NCI-H774 (cell line): ENCODE measurements at places on chromosomes 2 and 18.

- no peak for DNase-seq
These were observed 21.1 kb upstream of the CELF4 start for GRCh38 chr18:37586656-37587225.

GRCh38 chr2:74099271-74099670 lies 48.4 kb downstream of the BOLA3 start:
- no peak for DNase-seq

GRCh38 chr2:120013597-120014223 lies 833 bp downstream of the EPB41L5 start:
- peak; percentile 43 for DNase-seq

GRCh38 chr2:239776436-239777005 lies 248.6 kb downstream of the NDUFA10 start:
- DNase-seq = no peak

- no peak for DNase-seq
These were observed 71.9 kb downstream of the ALPK2 start for GRCh38 chr18:58557008-58557435.

DNA sequence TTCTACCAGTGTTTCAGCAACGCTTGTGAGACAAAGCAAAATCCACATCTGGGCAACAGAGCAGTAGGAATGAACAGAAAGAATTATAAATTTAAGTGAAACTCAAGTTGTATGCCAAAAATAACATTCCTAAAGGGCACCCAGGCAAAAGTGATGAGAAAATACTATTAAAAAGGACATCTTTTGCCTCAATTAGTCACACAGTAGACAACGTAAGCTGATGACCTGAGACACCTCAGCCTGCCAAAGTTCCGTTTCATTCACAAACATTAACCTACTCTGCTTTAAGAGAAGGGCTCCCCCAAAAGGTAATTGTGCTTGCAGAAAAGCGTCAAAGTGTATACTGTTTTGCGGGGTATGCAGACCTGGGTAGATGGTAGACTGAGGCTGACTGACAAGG lies 7.2 kb downstream of the HDLBP start:
- DNase-seq = no peak

DNA sequence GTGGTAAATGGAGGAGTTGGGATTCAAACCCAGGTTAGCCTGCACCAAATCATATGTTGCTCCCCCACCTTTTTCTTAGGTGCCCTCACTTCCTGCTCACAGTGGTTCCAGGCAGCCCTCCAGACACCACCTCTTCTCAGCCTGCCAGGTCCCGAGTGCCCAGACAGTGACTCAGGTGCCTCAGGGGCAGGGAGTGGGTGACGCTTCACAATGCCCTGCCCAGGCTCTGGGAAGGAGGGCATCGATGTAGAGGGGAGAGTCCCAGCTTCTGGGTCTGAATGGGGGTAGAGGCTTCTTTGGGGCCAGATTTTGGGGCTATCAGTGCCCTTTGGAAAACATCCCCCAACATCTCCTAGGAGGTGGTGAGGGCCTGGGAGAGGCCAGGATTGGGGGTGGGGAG lies 5.2 kb upstream of the DNAJB2 start:
- no peak for DNase-seq

DNA sequence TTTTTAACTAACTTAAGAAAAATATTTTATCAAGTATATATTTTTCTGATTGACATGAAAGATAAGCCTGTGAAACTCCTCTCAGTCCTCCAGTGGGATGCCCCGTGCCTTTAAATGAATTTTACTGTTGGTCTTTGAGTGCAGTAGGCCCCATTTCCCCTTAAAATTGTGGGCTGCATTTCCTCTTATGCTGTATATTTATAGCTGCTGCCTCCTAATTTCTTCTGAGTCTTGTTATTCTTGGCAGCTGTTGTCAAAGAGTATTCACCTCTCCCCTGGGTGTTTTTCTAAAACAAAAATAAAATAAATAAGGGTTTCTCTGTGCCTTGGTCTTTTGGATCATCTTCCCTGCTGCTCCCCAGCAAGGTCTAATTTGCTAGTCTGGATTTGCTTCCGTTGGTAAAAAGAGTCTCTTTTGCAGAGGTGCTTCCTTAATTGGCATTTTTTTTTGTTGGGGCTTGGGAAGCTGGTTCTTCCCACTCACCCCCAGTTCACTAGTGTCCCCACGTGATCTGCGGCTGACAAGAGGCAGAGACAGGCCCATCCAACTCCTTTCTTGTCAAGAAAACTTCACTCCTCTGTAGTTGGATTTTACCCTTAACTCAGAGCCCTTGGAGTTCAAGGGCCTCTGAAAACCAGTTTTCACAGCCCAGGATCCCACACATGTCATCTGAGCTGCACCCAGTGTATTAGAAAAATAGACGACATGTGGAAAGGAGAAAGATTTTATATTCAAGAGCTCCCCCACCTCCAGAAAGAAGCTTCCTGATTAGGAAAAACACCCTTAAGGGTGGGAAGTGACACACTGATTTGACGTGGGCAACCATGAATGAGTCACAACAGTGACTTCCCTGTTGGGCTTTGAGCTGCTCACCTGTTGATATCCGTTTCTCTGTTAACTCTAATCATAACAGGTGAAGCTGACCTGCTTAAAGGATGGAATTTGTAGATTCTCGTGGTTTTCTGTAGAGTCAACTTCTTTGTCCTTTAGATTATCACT lies 431.5 kb downstream of the DCDC2C start:
- no peak for DNase-seq

GRCh38 chr2:7289697-7290096 lies 372.5 kb downstream of the RNF144A start:
- DNase-seq = no peak

GRCh38 chr2:223260681-223261080 lies 208.7 kb downstream of the KCNE4 start:
- DNase-seq = no peak

DNA sequence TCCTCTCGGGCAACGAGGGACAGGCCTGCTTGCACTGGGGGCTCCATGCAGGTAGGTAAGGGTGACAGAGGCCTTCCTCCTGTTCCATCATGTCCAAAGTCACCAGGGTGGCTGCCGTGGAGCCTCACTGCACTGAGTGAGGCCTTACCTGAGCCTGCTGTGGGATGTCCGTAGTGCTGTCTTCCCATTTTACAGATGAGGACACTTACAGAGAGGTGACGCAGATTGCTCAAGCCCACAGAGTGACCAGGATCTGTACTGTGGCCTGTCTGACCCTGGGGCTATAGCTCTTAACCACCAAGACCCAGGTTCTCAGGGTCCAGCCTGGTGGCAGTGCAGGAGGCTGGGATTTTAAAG lies 5.4 kb downstream of the ATOH8 start:
- DNase-seq = no peak

GRCh38 chr2:109609352-109610024 lies 4.3 kb downstream of the SEPTIN10 start:
- no peak for DNase-seq

- no peak for DNase-seq
These were observed 76.4 kb downstream of the C2orf74 start for GRCh38 chr2:61238219-61239012.

- DNase-seq = no peak
These were observed 247.9 kb downstream of the TSN start for GRCh38 chr2:122003196-122003940.

- no peak for DNase-seq
These were observed 1474.0 kb upstream of the ACVR2A start for GRCh38 chr2:146370826-146371225.

- DNase-seq = no peak
These were observed 117.1 kb downstream of the KCNS3 start for GRCh38 chr2:17995593-17995992.

DNA sequence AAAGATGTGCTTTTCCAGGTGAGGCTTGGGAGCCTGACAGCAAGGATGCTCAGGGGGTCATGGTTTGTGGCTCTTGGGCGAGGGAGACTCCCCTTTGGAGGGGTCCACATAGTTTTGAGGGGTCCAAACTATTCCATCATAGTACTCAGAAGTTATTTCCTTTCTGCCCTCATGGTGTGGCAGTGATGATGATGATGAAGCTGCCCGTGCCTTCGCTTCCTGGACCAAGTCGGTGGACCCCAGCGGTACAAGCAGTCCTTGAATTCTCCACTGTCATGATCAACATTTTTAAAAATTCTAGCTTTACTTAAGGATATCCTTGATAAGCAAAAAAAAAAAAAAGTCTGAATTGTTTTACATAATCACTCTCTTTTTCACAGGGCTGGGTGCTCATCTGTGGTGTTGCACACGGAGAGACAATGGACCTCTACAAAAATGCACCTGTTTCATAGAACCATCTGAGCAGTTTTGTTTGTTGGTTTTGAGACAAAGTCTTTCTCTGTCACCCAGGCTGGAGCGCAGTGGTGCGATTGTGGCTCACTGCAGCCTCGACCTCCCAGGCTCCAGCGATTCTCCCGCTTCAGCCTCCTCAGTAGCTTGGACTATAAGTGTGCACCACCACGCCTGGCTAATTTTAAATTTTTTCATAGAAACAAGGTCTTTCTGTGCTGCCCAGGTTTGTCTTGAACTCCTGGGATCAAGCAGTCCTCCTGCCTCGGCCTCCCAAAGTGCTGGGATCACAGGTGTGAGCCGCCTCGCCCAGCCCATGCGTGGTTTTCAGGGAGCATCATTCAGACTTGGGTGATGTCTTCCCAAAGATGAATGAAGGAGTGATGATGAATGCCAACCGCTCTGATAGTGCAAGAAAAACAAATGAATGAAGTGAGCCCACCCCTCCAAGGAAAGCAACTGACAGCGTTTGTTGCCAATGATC lies 271.4 kb upstream of the HDAC4 start:
- DNase-seq = no peak

DNA sequence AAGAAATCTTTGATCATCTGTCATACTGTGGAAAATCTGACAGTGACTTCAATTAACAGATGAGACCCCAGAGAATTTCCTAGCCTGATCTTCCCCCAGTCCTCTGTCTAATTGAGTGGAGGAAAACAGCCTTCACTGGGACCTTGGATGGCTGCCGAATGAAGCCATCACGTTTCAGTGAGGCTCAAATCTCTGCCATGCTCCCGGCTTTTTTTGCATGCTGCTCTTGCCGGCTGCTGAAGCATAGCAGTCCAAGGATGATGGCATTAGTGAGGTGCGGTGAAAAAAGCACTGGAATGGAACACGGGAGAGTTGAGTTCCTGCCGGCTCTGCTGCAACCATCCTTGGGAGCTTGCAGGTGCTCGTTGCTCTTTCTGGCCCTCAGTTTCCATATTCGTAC lies 430.5 kb downstream of the SLC4A3 start:
- DNase-seq = no peak

DNA sequence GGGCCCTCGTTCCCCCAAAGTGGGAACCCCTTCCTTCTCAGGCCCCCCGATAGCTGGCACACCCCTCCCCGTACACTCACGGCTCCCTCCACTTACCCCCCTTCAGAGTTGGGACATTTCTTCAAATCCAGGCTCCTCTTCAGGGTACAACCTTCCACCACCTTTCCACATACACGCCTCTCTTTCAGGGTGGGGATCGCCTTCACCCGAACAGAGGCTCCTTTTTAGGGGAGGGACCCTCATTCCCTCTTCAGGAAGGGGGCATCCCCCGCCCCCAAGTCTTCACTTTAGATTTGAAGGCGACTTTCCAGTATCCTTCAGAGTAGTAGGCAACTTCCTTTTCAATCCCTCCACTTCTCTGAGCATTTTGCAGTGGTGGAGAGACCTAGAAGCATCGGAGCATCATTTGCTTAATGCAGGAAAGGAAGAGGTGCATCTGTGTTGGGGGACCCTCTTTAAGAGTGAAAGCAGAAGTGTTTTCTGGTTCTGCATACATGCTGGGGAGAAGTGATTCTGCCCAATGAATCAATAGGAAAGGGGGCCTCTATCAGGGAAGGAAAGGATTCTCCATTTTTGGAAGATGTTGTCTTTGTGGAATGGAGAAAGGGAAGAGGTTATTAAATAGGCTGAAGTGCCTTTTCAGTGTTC lies 845 bp downstream of the EML4 start:
- no peak for DNase-seq
